ENCODE measurements at places on chromosomes 16 and 17.

DNA sequence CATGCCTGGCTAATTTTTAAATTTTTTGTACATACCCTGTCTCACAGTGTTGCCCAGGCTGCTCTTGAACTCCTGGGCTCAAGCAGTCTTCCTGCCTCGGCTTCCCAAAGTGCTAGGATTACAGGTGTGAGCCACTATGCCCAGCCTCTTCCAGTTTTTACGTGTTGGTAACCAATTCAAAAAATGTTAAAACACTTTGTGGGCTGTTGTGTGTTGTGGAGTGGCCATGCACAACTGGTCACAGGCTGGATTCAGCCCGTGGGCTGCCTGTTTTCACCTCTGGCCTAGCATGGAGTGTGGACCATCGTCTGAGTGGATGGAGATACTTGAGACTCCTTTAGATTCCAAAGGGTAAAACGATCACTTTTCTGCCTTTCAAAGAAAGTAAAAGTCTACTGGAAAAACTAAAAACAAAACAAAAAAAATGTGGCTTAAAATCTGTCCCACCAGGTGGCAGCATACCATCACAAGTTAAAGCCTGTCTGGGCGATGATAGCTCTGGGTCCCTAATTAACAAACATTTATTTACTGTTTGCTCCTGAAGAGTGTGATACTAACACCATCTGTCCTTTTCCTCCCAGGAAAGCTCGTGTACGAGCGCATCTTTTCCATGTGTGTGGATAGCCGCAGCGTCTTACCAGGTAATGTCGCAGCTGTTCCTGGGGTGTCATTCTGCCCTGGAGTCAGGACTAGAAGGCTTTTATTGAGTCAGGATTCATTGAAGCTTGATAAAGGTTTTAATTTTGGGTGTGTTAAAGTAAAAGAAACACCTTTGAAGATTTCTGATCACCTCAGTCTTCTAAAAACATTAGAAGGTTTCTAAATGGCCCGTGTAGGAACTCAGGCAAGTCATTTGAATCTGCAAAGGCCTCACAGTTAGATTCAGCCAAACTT, 45.8 kb downstream of the VPS35L start:
- H3K27me3 ChIP-seq: no peaks in the 10 kb centered on the region
- DNase-seq: no peak
- peaks cover 31% of the 10 kb centered on the region for H3K36me3 ChIP-seq
- no peak overlapping the region for H3K4me3 ChIP-seq

DNA sequence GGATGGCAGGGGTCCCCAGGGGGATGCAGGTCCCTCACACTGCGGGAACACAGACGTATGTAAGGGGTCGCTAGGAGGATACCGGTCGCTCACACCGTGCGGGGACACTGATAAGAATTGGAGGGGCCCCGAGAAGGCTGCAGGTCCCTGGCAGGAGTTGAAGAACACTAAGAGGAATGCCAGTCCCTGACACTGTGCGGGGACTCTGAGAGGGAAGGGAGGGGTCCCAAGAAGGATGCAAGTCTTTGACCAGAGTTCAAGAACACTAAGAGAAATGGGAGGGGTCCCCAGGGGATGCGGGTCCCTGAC, 510 bp downstream of the ERCC4 start:
- peaks cover 2% of the 10 kb centered on the region for H3K36me3 ChIP-seq
- no peak for DNase-seq
- peak overlapping the region; percentile 98 for H3K4me3 ChIP-seq
- peaks cover 28% of the 10 kb centered on the region for H3K4me1 ChIP-seq

- peaks cover 99% of the 10 kb centered on the region for H3K27me3 ChIP-seq
- H3K36me3 ChIP-seq: no peaks in the 10 kb centered on the region
- H3K4me1 ChIP-seq: no peaks in the 10 kb centered on the region
- H3K4me3 ChIP-seq: no peak overlapping the region
- no peak overlapping the region for H3K27ac ChIP-seq
- DNase-seq: no peak
Measured at GRCh38 chr17:74351552-74352210, 10.0 kb downstream of the BTBD17 start.

DNA sequence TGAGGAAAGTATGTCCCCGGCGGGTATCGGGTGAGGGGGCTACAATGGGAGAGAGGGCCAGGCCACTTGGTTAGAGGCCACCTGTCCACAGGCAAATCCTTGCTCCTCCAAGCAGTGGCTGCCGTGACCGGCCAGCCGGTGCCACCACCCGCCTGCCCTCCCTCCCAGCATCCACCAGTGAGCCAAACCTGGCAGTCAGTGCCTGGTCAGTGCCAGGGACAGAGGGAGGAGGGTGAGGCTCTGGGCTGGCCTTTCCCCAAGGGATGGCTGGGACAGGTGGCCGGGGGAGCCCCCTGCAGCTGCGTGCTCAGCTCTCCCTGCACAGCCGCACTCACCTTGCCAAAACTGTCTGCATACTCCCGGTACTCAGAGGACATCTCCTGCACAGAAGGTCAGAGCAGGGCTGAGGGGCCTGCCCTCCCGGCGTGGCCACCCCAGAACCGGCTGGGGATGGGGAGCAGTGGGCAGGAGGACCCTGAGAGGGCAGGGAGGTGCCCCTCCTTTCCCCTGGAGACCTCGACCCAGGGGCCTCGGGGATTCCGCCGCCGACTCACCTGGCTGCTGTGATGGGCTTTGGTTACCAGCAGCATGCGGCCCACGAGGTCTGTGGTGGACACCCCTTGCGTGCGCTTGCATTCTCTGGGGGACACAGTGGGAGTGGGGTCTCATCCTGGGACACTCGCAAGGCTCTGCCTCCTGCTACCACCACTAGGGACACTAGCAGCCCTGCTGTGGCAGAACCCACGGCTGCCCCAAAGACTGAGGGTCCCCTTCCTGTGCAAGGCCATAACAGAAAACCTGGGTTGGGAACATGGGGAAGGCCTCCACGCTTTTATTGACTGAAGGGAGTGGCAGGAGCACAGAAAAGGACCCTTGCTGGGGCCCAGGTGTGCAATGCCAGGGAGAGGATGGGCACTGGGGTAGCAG, 3.7 kb downstream of the PCYT2 start:
- H3K27ac ChIP-seq: no peak overlapping the region
- no peak overlapping the region for H3K4me3 ChIP-seq
- peaks cover 5% of the 10 kb centered on the region for H3K27me3 ChIP-seq
- H3K4me1 ChIP-seq: peaks cover 3% of the 10 kb centered on the region
- DNase-seq: no peak

GRCh38 chr17:13843862-13844635, 225.3 kb upstream of the COX10 start:
- H3K4me1 ChIP-seq: peaks cover 7% of the 10 kb centered on the region
- no peak for DNase-seq
- H3K4me3 ChIP-seq: no peak overlapping the region

Measured in mesothelial cell of epicardium (in vitro differentiated cells).